ENCODE measurements at places on chromosomes 3 and 15. TPM values are rescaled to one million over a fixed set of nuclear protein-coding genes. Genes with fewer than 3 reads are reported as not detected.

GRCh38 chr15:101171954-101172353 is 79.9 kb downstream of the CHSY1 start:
- no peak for DNase-seq
- no peak overlapping the region for H3K27ac ChIP-seq

DNA sequence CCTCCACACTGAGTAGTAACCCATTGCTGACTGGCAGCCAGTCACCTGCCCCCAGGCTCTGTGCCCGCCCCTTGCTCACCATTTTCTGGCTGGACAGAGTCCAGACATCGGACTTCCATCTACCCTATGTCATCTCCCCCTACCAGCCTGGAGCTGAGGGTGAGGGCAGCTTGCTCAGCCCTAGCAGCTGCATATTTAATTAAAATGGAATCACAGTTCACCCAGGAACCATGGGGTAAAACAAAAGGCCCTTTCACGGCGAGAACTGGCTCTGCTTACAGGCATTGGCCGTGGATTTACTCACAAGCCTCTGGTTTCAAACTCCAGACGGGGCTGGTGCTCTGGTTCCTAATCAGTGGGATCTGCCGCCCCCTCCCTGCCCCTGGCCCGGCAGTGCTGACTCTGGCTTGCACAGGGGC is 94.9 kb upstream of the ATP2B2 start:
- H3K4me1 ChIP-seq = no peaks in the 10 kb centered on the region
- no peak overlapping the region for H3K4me3 ChIP-seq
- no peak overlapping the region for H3K27ac ChIP-seq
- H3K36me3 ChIP-seq = no peaks in the 10 kb centered on the region
- DNase-seq = no peak

- DNase-seq = no peak
- H3K27ac ChIP-seq = no peak overlapping the region
- no peaks in the 10 kb centered on the region for H3K27me3 ChIP-seq
- no peaks in the 10 kb centered on the region for H3K36me3 ChIP-seq
Observed at GRCh38 chr3:157830556-157831236, 275.5 kb downstream of the SHOX2 start.

DNA sequence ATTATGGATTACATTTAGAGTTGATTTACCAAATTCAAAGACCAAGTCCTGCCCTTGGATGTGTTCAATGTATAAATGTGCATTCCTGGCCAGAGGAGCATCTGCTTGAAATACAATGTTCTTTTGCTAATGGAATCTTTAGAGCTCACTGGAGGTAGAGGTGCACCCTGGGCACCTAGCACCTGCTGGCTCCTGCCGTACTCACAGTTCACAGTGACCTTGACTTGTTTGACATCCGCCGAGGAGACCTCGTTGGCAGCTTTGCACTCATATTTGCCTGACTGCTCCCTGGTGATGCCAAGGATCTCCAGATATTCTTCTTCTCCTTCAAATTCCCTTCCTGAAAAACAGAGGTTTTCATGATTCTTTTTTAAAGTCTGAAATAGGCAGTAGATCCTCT is 229.0 kb downstream of the GAP43 start:
- no peaks in the 10 kb centered on the region for H3K36me3 ChIP-seq
- no peaks in the 10 kb centered on the region for H3K4me1 ChIP-seq
- DNase-seq = no peak
- H3K27me3 ChIP-seq = no peaks in the 10 kb centered on the region

GRCh38 chr3:153443961-153444360 is 281.9 kb downstream of the RAP2B start:
- H3K4me1 ChIP-seq = no peaks in the 10 kb centered on the region
- H3K27me3 ChIP-seq = no peaks in the 10 kb centered on the region
- H3K27ac ChIP-seq = no peak overlapping the region
- no peaks in the 10 kb centered on the region for H3K36me3 ChIP-seq

DNA sequence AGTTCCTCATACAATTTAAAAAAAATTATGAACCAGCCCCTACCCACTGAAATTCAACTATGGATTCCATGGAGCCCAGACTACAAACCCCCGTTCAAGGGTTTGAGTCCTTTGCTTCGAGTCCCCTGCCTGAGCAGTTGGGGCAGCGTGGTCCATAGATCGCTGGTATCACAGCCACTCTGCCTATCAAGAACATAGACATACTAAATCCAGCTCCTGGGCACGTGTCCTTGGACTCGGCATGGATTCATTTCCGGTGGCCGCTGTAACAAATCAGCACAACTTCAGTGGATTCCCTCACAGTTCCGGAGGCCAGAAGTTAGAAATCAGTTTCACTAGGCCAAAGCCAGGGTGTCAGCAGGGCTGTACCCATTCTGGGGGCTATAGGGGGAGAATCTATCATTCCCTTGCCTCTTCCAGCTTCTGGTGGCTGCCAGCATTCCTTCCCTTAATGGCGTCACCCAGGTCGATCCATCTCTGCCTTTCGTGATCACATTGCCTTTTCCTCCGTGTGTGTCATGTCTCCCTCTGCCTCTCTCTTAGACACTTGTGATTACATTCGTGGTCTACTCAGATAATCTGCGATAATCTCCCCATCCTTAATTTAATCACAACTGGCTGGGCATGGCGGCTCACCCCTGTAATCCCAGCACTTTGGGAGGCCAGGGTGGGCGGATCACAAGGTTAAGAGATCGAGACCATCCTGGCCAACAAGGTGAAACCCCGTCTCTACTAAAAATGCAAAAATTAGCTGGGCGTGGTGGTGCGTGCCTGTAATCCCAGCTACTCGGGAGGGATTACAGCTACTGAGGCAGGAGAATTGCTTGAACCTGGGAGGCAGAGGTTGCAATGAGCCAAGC is 4.6 kb upstream of the TMEM44 start:
- H3K36me3 ChIP-seq = no peaks in the 10 kb centered on the region
- H3K27ac ChIP-seq = no peak overlapping the region
- no peaks in the 10 kb centered on the region for H3K27me3 ChIP-seq

Gene UBE2Q2
- 28.6 TPM for total RNA-seq

Gene GNB5
- 101 TPM for total RNA-seq

Gene INSYN1
- total RNA-seq = 31.1 TPM
